ENCODE measurements at places on chromosomes 11 and 22.

GRCh38 chr11:67420147-67420645, 4.7 kb downstream of the CARNS1 start:
- DNase-seq = no peak

GRCh38 chr22:38187413-38188212, 6.0 kb upstream of the PLA2G6 start:
- no peak for DNase-seq

- peak; percentile 3 for DNase-seq
Measured at GRCh38 chr11:3989276-3989920, 105.2 kb upstream of the RRM1 start.

- peak; percentile 95 for DNase-seq
Measured at GRCh38 chr11:134068829-134069425, at the start of gene JAM3. Gene JAM3, plus strand, starts transcription at chr11:134069072. Its CDS starts 12 bp downstream, at chr11:134069084.

- no peak for DNase-seq
Measured at GRCh38 chr11:125369808-125370207, 126.3 kb downstream of the FEZ1 start.

- peak; percentile 64 for DNase-seq
Measured at GRCh38 chr11:82996966-82997606, 74.6 kb downstream of the RAB30 start.

DNA sequence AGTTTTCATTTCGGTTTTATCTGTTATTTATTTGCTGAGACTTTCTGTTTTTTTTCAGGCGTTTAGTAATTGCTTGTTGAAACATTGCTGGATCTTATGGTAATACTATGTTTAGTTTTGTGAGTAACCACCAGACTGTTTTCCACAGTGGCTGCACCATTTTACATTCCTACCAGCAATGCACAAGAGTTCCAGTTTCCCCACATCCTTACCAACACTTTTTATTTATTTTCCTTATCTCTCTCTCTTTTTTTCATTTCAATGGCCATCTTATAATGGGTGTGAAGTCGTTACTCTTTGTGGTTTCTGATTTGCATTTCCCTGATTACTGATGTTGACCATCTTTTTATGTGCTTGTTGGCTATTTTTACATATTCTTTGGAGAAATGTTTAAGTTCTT, 23.7 kb downstream of the USP47 start:
- DNase-seq = no peak

GRCh38 chr11:115920092-115920461, 415.9 kb upstream of the CADM1 start:
- DNase-seq = peak; percentile 20

GRCh38 chr11:104113541-104113940, 50.4 kb downstream of the PDGFD start:
- no peak for DNase-seq

- DNase-seq = no peak
Measured at GRCh38 chr11:71255323-71255722, 2.9 kb upstream of the SHANK2 start.

GRCh38 chr11:100438376-100438775, 248.7 kb upstream of the ARHGAP42 start:
- no peak for DNase-seq

- DNase-seq = no peak
Measured at GRCh38 chr11:75918331-75918730, 103.3 kb downstream of the UVRAG start.

- no peak for DNase-seq
Measured at GRCh38 chr11:111792314-111792713, 26.1 kb upstream of the PPP2R1B start.

- no peak for DNase-seq
Measured at GRCh38 chr11:120925944-120926343, 98.0 kb upstream of the TBCEL start.

DNA sequence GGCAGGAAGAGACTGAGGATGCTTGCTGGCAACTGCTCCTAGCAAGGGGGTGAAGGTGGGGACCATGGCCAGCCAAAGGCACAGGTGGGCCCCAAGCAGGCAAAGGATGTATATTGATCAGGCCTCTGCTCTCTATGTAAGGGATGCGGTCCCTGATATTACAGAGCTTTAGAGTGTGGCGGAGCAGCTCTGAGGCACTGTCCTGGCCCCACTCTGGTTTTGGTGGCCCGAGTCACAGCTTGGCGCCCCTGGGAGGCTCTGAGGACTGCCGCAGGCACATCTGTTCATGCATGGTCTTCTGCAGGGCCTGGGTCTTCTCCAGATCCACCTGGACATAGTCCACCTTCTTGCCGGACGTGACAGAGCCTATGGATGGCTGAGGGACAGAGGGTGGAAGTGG, 45.5 kb downstream of the GAB4 start:
- no peak for DNase-seq

GRCh38 chr11:94544646-94545263, 1.0 kb downstream of the FUT4 start:
- DNase-seq = no peak

- DNase-seq = no peak
Measured at GRCh38 chr11:106193956-106194355, 116.5 kb downstream of the AASDHPPT start.

DNA sequence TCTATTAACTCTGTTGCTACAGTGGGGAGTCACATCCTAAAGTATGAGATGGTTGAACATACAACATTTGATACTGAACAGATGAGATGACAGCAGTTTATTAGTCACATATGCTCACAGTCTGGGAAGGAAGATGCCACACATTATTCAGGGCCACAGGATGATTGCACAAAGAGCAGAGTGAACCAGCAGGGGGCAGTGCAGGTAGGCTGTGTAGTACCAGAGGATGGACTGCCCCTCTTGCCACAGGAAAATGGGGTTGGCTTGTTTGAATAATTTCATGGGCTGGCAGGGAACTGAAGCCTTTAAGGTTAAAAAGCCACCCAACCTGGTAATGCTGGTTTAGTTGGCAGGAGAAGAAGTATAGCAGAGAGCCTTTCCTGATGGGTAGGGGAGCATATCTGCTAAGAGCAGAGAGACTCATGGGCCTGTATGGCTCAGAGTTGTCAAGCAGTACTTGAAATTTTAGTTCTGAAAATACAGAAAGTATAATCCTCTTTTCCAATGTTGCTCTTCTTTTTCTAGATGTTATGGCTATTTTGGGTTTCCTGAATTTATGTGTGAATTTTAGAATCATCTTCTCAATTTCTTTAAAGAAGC, 180.4 kb upstream of the B3GAT1 start:
- DNase-seq = no peak

- no peak for DNase-seq
Measured at GRCh38 chr11:44496391-44496790, 69.1 kb upstream of the CD82 start.

GRCh38 chr11:116184763-116185162, 588.0 kb downstream of the BUD13 start:
- DNase-seq = no peak

DNA sequence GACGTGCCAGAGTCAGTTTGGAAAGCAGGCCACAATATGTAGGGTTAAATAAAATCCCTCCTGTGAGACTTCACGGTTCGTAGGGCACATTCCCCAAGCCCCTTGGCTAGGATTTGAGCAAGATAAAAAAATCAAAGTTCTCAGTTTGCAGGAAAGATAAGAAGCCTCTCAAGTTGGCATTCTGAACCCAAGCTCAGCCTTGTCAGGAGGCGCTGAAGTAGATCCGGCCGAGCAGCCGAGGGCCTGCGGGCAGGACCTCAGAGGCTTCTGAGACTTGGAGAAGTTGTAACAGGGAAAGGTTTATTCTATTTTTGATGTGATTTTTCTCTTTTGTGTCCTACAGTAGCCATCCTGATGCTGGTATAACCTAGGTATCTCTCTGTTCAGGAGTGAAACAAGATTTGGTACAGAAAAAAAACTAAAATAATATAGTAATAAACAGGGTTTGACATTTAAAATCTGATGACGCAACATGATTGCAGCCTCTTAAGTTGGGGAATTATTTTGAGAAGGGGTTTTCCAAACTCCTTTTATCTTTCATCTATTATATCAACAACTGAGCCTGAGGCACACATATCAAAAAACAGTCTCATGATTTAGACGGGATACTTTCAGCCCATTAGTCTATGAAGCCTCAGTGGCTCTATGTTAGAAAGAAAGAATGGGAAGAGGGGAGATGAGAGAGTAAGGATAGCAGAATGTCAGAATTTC, 10.1 kb downstream of the PATE2 start:
- no peak for DNase-seq

DNA sequence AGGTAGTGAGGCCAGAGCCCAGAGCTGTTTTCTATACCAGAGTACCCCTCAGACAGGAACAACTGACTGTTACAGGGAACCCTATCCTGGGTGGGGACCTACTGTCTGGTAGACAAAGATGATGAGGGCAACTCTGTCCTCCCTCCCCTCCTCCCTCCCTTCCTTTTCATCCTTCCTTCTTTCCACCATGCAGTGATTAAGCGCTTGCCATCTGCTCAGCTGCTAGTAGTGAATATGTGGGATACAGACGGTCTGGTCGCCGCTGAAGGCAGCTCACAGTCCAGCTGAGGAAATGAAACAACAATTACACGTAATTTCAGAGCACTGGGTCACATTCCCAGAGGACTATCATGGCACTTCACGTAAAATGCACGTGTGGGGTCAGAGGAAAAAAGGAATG, 597.1 kb downstream of the BUD13 start:
- no peak for DNase-seq

GRCh38 chr22:37241351-37242142, 2.5 kb downstream of the RAC2 start:
- no peak for DNase-seq

GRCh38 chr22:19429950-19430889, 1.3 kb downstream of the HIRA start:
- DNase-seq = peak; percentile 65

DNA sequence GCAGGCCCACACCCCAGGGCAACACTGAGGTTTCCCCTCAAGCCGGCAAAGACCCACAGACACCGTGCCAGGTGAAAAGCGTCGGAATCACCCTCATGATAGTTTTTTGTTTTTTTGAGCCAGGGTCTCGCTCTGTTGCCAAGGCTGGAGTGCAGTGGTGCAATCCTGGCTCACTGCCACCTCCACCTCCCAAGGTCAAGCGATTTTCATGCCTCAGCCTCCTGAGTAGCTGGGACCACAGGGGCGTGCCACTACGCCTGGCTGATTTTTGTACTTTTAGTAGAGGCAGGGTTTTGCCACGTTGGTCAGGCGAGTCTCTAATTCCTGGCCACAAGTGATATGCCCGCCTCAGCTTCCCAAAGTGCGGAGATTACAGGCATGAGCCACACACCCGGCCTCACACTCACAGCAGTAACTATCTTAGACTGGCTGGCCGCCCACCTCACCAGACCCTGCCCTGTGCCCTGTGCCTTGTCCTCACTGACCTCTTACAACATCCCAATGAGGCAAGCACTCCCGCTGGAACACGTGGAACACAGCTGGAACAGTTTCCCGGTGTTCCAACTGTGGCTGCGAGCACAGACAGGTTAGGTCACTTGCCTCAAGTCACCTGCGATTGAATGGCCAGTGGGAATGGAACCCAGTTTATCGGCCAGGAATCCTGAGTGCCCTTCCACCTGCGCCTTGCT, 21.1 kb downstream of the LRRC10B start:
- DNase-seq = no peak

DNA sequence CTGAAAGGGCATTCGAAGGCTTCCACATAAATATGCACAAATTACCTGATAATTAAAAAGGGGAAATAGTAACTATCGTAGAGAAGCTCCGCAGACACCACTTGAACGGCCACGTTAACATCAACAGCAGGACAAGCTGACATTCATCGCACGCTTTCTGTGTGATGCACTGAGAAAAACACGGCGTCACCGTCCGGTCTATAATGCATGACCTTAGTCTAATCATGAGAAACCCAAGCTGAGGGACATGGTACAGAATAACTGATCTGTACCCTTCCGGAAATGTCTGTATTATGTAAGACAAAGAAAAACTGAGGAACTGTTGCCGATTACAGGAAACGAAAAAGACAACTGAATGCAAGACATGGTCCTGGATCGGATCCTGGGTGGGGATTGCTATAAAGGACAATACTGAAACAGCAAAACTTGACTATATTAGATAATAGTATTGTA, 678 bp upstream of the RANGAP1 start:
- DNase-seq = no peak

All from astrocyte of the spinal cord (primary cell).